Lower leg skin (tissue), 4 donors: ENCODE measurements at places on chromosomes 5 and 9.
A peak's percentile ranks its signal among the peaks of the same experiment; 100 is the strongest.

DNA sequence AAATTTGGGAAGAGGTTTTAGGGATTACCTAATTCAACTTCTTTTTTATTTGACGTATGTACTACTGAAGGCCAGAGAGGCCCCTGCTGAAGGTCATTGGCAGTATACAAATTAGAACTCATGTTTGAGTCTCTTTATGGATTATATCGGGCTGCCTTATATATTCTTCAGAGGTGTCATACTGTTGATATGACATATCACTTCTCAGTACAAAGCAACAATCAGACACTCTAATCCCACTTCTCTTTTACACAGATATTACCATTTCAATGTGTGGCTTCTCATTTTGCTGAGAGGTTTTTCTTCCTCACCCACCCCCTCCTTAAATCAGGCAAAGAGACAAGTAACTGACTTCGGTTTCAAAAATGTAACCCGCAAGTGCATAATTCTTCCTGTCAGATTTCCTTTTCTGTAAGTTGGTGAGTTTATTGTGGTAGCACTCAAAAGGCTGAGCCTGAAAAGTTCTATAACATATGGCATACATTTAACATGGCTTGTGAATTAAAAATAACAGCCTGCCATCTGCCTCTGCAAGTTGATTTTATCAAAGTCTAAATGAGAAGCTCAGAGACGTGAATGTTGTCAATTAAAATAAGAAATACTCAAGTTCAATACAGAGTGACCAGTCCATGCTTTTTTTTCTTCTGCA, 163.6 kb upstream of the RORB start:
- DNase-seq = no peak

- DNase-seq = no peak
Observed at GRCh38 chr9:99436616-99437015, 214.5 kb downstream of the SEC61B start.

- no peak for DNase-seq
Observed at GRCh38 chr5:2724831-2725230, 26.6 kb downstream of the IRX2 start.

DNA sequence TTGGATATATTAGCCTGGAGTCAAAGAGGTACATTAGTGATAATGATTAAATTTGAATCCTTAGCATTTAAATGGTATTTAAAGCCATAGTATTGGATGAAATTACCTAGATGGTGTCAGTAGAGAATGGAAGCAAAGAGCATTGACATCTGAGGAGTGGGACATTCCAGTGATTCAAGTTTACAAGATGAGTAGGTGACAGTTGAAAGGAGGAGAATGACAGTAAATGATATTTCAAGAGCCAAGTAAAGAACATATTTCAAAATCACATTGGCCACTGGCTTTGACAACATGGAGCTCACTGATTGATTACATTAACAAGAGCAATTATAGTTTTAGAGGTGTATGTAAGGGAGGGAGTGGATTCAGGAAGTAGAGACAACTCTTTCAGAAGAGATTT, 93.9 kb upstream of the MEF2C start:
- no peak for DNase-seq

- DNase-seq = no peak
Observed at GRCh38 chr5:119063579-119064379, 7.1 kb upstream of the DMXL1 start.

DNA sequence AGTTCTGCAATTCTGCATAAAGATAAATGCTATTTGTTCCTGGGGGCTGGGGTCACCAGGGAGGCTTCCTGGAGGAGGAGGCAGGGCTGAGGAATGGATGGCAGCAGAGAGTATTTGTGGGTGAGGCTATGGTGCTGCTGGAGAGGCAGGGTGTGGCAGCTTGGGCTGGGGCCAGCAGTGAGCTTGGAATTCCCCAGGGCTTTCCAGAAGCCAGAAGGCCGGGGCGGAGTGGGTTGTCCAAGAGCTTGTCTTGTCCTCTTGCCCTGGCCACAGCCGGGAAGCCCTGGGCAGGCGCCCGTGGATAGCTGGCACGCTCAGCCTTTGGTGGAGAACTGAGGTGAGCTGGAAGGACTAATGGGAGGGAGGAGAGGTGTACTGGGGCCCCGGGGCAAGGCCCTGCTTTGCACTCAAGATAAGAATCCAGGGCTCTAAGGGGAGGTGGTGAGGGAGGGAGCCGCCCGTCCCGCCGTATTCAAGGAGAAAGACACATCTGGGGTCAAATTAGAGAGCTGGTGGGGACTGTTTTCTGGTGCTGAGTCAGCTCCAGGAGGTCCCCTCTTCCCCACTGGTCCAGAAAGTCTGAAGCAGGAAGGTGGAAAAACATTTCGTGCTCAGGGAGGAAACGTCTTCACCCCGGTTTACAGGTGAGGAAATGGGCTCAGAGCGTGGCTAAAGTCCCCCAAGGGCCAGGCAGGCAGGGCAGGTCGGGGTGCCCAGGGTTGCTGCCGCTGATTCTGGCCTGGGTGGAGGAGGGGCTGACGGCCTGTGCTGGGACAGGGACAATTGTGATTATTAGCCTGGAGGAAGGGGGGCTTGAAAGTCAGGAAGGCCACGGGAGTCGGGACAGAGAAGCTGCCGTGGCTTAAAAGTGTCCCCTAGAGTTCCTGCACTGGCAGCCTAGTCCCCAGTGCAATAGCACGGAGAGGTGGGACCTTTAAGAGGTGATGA, 26.9 kb upstream of the CNOT6 start:
- no peak for DNase-seq

- no peak for DNase-seq
Observed at GRCh38 chr9:4569101-4569500, 78.8 kb downstream of the SLC1A1 start.

- DNase-seq = no peak
Observed at GRCh38 chr5:150178262-150178661, 11.6 kb upstream of the SLC6A7 start.

DNA sequence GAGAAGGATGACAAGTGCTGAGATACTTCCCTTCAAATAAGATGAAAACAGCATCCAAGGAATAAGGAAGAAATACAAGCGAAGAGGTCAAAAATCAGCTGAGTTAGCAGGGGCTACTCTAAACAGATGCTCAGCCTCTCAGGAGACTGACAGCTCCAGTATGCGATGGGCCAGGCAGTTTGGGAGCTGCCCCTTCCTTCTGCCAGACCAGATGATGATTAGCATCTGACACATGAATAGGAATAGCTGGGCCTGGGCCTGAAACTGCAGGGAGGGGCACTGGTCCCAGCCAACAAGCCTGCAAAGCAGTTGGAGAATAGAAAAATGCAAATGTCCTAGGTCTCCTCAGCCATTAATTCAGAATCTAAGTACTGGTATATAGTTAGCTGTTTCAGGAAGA, 13.1 kb upstream of the MAP3K1 start:
- no peak for DNase-seq

GRCh38 chr5:145586661-145587307, 248.4 kb downstream of the PRELID2 start:
- DNase-seq = no peak

GRCh38 chr9:120723565-120723964, 9.3 kb upstream of the MEGF9 start:
- DNase-seq = no peak

DNA sequence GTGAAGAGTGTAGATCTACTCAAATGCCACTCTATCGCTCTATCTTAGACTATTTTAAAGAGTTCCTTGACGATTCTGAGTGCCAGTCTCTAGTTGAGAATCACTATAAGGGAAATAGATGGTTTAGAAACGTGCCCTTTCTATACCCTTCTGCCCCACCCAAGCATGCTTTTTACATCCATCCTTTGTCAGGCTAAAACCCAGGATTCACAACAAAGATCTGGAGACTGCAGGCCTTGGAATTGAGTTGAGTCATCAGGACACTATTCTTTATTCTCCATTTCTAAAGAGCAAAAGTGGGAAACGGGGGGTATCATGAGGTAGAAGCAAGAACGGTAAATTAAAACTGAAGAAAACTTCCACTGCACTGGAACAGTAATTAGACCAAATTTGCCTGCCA, 48.7 kb downstream of the ELAVL2 start:
- DNase-seq = no peak

GRCh38 chr5:4555725-4556285, 584.3 kb upstream of the ADAMTS16 start:
- no peak for DNase-seq

GRCh38 chr5:73422164-73422563, 26.4 kb downstream of the FOXD1 start:
- no peak for DNase-seq

- DNase-seq = no peak
Observed at GRCh38 chr5:179318221-179318955, 26.9 kb downstream of the ADAMTS2 start.

DNA sequence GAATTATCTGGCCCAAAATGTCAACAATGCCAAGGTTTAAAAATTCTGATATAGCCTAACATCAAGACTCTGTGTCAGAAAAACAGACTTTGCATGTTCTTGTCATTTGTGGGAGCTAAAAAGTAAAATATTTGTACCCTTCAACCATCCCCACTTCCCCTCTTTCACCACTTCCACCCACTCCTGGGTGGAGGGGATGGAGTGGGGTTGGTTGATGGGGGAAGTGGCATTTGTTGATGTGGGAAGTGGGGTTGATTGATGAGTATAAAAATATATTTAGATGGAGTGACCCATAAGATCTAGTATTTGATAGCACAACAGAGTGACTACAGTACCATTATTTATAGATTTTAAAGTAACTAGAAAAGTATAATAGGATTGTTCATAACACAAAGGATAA, 55.0 kb upstream of the C9orf72 start:
- DNase-seq = no peak

- no peak for DNase-seq
Observed at GRCh38 chr5:157494178-157494832, 34.3 kb downstream of the NIPAL4 start.

- peak; percentile 72 for DNase-seq
Observed at GRCh38 chr5:396531-396961, 46.4 kb upstream of the EXOC3 start.

DNA sequence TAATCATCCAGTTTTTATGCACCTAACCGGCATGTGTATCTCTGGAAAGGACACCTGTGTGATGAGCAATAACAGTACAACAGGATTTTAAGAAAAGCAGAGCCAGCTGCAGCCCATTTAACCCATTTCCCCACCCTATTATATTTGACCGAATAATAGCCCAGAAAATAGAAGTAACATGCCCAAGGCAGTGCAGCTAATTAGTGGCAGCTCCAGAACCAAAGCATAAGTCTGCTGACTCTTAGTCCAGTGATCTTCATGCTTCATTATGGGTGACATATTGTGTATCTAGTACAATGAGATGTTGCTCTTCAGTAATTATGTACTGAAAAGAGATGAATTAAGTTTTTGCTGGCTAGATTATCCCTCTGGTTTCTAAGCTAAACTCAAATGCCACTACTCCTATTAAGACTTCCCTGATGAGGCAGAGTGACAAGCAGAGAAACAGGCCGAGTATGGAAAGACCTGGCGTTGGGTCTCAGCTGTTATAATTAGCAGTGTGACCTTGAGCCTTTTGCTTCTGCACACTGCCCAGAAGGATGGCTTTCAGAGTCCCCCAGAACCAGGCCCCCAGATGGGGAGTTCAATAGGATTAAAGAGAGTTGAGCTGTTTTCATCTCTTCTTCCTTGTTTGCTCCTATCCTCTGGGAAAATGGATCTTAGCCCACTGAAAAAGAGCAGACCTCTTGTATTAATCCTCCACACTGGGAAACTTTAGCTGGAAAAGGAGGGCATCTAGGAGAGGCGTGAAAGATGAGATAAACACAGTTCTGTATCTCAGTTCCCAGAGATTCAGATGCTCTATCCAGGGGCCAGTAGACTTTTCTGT, 10.8 kb upstream of the C1QTNF3 start:
- DNase-seq = no peak

GRCh38 chr5:94057655-94058054, 316.3 kb upstream of the POU5F2 start:
- DNase-seq = no peak

DNA sequence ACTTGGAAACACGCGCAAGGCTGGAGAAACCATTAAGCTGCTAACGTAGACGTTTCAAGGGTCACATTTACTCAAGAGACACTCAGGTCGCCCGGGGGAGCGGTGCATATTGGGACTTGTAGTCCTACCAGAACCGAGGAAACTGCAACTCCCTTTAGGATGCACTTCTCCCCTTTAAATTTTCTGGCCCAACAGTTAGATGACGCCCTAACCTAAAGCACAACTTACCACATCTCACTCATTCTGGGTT, 384 bp upstream of the DMXL1 start:
- DNase-seq = peak; percentile 96

- DNase-seq = no peak
Observed at GRCh38 chr5:154849264-154849785, 1.1 kb downstream of the FAXDC2 start.

- DNase-seq = no peak
Observed at GRCh38 chr5:154369682-154370081, 76.1 kb upstream of the SAP30L start.

GRCh38 chr5:137075163-137075970, 423.8 kb downstream of the SPOCK1 start:
- no peak for DNase-seq

DNA sequence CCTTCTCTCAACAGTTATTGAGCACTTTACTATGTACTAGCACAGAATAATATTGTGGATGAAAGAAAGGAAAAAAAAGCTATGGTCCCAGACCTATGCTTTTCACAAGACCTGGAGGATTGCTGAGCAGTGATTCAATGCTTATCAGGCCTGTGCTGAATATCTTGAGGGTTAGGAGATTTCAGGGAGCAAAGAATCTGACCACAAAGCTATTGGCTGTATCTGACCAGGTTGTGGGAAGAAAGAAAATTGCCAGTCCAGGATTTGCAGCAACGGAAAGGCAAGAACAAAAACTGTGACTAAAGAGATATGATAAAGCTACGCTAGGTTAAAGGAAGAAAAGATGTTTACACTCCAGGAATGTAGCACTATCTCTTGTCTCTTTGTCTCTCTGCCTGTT, 14.9 kb upstream of the MACIR start:
- no peak for DNase-seq

DNA sequence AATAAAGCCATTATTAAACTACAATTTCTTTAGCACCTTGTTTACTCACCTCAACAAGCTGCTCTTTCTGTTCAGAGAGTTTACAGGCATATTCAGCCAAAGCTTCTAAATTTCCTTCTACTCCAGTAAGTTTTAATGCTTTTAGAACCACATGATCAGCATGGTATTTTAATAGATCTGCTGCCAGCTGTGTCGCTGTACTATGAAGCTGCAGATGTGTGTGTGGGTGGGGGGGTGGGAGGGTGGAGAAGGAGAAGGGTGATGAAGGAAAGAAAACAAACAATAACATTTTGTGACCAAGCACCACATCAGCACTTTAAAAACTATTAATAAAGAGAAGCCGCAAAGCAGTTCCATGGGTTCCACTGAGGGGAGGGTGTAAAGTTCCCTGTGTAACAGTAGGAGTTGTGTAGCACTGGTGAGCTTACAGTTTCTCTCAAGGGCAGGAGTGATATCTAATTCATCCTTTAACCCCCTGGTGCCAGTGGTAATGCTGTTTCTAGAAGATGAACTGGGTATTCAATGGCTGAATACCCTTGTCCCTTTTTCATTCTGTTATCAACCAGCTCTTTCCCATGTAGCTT, 38.5 kb downstream of the ABITRAM start:
- no peak for DNase-seq

DNA sequence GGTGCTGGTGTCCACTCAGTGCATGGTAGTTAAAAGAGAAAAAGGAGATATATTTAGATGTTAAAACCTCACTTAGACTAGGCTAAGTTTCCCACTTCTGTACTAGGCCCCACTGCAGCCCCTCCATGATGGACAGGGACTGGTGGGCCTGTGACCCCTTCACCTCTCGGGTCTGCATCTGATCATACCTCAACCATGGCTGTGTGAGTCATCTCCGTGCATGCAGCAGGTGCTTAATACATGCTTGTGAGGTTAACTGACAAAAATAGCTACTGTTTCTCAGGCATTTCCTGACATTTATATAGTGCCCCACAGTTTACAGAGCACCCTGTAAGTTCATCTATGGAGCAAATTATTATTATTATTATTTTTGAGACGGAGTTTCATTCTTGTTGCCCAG, 8.4 kb upstream of the URM1 start:
- DNase-seq = no peak
